ENCODE measurements at places on chromosomes 6 and 20. TPM values are rescaled to one million over a fixed set of nuclear protein-coding genes. Genes with fewer than 3 reads are reported as not detected.
A peak's percentile ranks its signal among the peaks of the same experiment; 100 is the strongest.

Gene LRP11
- 48.0 TPM for total RNA-seq

Gene SS18L1
- 5.8 TPM for total RNA-seq

Gene TCF15
- not detected for total RNA-seq

Gene TRIM40
- total RNA-seq: not detected

Gene DZANK1
- total RNA-seq: 0.40 TPM

Gene IFT52
- 45.4 TPM for total RNA-seq

DNA sequence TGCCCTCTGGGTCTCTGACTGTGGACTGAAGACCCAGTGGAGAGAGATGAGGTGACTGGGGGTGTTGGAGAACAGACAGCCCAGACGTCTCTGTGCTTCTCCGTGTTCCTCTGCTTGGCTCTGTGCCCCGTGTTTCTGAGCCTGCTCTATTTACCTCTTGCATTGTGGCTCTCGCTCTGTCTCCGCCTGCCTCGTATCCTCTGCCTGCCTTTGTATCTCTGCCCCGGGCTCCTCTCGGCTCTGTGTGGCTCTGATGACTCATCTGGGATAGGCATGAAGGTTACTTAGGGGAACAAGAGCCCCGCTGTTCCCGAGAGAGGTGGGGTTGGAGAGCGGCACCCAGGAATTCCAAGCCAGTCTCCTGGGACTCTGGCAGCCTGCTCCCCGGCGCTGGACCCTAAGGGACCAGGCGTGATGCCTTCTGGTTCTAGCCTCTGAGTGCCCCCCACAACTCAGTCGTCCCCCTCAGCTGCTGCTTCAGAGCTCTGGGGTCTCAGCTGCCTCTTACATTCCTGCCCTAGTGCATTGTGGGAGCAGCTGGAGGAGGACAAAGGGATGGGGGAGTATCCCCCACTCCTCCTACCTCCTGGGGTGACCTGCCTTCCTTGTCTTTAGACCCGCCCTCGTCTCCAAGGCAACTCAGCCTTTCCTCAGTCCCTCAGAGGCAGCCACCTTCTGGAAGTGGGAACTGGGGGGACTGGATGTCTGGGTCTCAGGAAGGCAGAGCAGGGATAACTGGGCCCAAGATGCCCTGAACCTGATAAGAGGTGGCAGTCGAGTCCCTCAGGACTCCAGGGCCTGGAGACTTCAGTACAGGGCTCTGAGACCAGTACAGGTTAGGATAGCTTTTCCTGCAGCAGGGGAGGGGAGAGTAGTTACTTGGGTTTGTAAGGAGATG lies 1.9 kb downstream of the DDR1 start:
- peak; percentile 55 for DNase-seq

- peak; percentile 20 for DNase-seq
Observed at GRCh38 chr20:571754-572441, 28.3 kb upstream of the CSNK2A1 start.

DNA sequence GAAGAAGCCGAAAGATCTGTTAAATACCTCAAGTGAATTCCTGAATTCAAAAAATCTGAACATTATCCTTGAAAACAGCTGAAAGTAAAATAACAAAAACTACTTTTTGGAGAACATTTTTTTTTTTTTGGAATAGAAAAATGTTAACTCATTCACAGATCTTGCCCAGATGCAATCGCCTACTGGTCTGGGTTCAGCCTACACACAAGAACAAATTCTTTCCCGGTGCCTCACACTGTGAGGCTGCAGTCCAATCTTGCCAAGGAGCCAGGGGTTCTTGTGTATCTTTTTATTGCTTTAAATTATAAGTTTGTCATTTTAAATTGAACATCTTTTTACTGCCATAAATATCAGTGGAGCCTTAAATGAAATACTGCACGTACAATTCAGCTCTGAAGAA lies 41.2 kb upstream of the TMEM200A start:
- DNase-seq: peak; percentile 80

DNA sequence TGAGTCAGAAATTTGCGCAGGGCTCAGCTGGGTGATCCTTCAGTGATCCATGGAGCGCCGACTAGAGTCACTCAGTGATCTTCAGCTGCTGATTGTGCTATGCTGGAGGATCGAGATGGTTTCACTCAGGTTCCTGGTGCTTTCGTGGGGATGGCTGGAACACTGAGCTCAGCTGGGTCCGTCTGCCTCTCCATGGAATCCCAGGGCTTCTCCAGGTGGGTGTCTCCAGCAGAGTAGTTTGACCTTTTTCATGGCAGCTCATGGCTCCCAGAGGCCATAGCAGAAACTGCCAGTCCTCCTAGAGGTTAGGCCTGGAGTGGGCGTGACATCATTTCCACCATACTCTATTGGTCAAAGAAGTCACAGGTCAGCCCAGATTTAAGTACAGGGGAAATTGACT lies 88.8 kb upstream of the SIRPA start:
- DNase-seq: no peak

GRCh38 chr6:158799051-158799792 lies 19.9 kb downstream of the EZR start:
- DNase-seq: peak; percentile 67

- DNase-seq: no peak
Observed at GRCh38 chr20:25223765-25224720, 23.8 kb upstream of the PYGB start.

DNA sequence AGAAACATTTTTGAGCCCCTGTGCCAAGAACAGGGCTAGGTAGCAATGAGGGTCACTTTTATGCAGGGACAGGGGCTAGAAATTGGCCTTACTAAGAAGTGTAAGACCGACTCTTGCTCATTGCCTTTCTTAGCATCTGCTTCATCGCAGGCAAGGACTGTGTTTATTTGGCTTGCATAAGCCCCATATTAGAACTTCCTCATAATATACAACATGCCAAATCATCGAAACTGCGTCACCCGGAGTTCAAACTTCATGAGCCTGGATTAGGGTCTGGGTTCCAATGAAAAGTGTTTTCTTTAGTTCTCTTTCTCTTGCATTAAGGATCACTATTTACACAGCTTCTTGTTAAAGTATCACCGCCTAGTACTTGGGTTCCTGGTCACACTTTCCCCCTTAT lies 977 bp upstream of the SMAP1 start:
- no peak for DNase-seq

GRCh38 chr6:126107475-126108166 lies 121.3 kb downstream of the TRMT11 start:
- DNase-seq: no peak

GRCh38 chr20:59818911-59819310 lies 114.5 kb downstream of the SYCP2 start:
- DNase-seq: no peak

- DNase-seq: no peak
Observed at GRCh38 chr6:169707772-169708171, 5.8 kb downstream of the C6orf120 start.

- DNase-seq: no peak
Observed at GRCh38 chr6:39009476-39009875, 39.1 kb upstream of the GLP1R start.

DNA sequence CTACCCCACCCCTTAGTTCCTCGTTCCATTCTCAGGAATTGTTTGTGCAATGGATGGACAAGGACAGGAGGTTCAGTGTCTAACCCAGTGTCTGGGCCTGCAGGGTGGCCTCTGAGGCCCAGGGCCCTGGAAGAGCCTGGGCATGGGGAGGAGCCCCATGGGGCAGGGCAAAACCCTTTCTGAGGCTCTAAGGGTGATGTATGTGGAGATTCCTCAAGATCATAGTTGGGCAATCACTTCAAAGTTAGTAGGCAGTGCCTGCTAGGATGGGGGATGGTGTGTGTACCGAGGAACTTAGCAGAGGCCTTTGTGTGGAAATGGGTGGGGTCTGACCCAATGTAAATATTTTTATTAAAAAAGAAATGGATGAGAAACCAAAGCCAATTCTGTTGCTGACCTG lies 6.7 kb upstream of the C2 start:
- DNase-seq: no peak

GRCh38 chr6:158621694-158622544 lies 22.6 kb downstream of the DYNLT1 start:
- no peak for DNase-seq

GRCh38 chr6:37110500-37111461 lies 59.2 kb upstream of the PIM1 start:
- DNase-seq: no peak

- DNase-seq: no peak
Observed at GRCh38 chr6:42740725-42741124, 5.2 kb downstream of the TBCC start.

DNA sequence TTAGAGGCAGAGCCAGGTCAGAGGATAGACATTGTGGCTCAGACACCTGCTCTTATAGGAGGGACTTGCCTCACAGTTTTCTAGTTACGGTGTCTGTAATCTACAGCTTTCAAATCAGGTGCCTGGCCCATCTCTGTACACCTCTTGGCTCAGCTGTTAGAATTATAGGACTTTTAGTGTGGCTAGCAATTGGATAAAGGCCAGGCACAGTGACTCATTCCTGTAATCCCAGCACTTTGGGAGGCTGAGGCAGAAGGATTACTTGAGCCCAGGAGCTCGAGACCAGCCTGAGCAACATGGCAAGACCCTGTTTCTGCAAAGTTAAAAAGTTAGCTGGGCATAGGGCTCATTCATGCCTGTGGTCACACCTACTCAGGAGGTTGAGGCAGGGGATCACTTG lies 20.0 kb downstream of the BRPF3 start:
- peak; percentile 26 for DNase-seq
